Thyroid gland (tissue), 4 donors: ENCODE measurements at places on chromosomes 2 and 18. TPM values are rescaled to one million over a fixed set of nuclear protein-coding genes. Genes with fewer than 3 reads are reported as not detected.

The NYAP2 gene
- total RNA-seq = not detected

The USP37 gene
- 13.4 TPM for total RNA-seq

The TMEFF2 gene
- total RNA-seq = not detected

The CCDC68 gene
- total RNA-seq = 16.2 TPM

The CDK5R2 gene
- not detected for total RNA-seq

The SCN7A gene
- 3.0 TPM for total RNA-seq

The MC5R gene
- total RNA-seq = not detected

The RAD51AP2 gene
- 0.11 TPM for total RNA-seq

The ERFE gene
- total RNA-seq = 2.8 TPM

DNA sequence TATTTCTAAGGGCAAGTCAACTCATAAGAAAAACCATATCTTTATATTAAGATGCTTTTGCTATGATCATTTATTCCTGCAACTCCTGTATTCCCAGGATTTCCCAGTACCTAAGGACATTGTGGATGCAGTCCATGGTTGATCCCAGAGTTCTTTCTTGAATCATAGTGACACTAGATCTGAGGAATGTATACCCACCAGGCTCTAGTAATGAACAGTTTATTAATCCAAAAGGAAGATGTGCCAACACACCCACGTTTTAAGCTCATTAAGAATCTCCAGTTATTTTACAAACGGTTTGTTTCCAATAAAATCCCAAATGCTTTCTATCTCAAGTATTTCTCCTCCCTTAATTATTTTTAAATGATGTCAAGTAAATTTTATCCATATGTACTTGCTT, 210.8 kb upstream of the ZEB2 start:
- H3K27ac ChIP-seq = no peak overlapping the region
- H3K4me1 ChIP-seq = no peaks in the 10 kb centered on the region
- DNase-seq = no peak
- H3K4me3 ChIP-seq = no peak overlapping the region

DNA sequence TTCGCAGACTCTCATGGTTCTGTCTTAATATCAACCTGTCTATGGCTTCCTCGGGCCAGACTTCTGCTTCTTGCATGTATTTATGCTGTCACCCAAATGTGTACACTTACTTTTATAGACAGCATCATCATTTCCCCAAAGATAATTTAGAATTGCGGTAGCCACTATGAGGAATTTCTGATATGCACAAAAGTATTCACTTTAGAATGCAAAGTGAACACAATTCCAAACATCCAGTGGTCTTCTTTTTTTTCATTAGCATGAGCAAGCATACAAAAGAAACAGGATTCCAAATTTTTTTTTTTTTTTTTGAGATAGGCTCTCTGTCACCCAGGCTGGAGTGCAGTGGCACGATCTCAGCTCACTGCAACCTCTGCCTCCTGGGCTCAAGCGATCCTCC, 21.0 kb upstream of the MCFD2 start:
- peaks cover 14% of the 10 kb centered on the region for H3K4me1 ChIP-seq
- no peaks in the 10 kb centered on the region for H3K27me3 ChIP-seq
- no peak for DNase-seq
- H3K27ac ChIP-seq = no peak overlapping the region
- H3K36me3 ChIP-seq = no peaks in the 10 kb centered on the region

GRCh38 chr2:189609423-189609816, 28.8 kb upstream of the SLC40A1 start:
- H3K36me3 ChIP-seq = no peaks in the 10 kb centered on the region
- no peak for DNase-seq
- H3K27me3 ChIP-seq = no peaks in the 10 kb centered on the region
- H3K4me1 ChIP-seq = peaks cover 26% of the 10 kb centered on the region
- no peak overlapping the region for H3K4me3 ChIP-seq

DNA sequence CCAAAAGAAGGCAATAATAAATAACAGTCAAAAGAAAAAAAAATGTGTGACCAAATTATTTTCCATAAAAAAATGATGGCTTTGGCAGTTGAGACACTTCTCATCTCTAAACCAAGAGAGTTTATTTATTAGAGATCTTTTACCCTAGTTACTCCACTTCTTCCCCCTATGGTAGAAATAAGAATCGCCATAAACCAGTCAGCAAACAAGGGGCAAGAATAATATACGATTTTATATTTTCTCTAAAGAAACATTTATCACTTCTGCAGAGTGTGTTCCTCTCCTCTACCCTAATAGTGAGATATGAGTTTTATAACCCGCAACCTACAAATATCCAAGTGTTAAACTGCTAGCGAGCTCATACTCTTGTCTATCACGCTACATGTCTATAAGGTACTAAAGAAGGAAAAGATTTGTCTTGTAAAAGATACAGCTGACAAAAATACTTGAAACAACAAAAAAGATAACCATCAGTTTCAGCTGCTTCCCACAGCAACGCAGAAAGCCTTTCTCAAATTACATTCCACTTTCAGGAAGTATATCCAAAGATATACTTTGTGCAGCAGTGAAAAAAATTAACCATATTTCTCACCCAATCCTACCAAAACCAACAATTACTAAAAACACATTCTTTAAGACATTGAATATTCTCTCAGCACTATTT, 2.3 kb downstream of the RNF103 start:
- DNase-seq = no peak
- H3K27me3 ChIP-seq = no peaks in the 10 kb centered on the region
- H3K27ac ChIP-seq = no peak overlapping the region
- H3K36me3 ChIP-seq = peaks cover 14% of the 10 kb centered on the region
- H3K4me3 ChIP-seq = peak overlapping the region; percentile 83
- peaks cover 12% of the 10 kb centered on the region for H3K4me1 ChIP-seq

DNA sequence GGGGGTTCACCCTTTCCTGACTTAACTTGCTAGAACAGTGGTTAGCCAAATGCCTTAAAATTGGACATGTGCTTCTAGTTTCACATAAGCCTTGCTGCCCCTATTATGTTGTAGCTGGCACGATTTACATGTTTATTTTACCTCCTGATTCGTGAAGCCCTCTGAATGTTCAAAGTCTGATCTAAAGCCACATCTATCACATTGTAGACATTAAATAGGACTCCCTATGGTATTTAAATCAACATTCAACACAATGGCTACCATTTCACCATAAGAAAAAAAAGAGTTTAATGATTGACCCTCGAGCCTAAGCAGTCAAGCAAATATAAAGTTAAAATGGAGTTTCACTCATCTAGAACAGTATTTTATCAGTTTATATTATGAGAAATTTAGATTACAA, 151.5 kb downstream of the GULP1 start:
- no peak overlapping the region for H3K4me3 ChIP-seq
- H3K27ac ChIP-seq = no peak overlapping the region
- no peaks in the 10 kb centered on the region for H3K4me1 ChIP-seq
- H3K27me3 ChIP-seq = no peaks in the 10 kb centered on the region

DNA sequence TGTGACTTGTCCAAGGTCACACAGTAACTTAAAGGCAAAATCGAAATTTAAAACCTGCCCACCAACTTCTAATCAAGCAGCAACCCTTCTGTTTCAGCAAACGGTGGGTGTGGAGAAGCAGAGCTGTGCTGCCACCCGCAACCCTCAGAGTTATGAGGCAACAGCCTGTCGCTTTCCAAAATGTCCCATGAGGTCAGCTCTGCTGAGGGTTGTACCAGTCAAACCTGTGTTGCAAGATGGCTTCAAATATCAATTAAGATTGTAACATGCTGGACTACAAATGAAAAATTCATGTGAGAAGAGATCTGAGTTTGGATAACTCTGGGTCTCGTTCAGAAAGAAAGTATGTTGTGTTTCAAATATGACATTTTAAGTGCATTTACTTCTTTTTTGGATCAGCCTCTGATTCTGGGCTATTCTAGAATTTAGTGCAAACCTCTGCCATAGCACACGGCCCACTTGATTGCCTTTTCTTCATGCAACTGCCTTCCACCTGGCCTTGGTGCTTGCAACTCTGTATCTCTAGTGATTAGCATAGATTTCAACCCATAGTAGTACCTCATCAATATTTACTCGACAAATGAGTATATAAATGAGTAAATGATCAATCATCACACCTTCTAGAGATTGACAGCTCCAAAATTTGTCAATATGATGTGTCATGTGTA, 69.3 kb downstream of the TIMM21 start:
- H3K27me3 ChIP-seq = no peaks in the 10 kb centered on the region
- no peak overlapping the region for H3K4me3 ChIP-seq
- H3K36me3 ChIP-seq = no peaks in the 10 kb centered on the region
- H3K27ac ChIP-seq = no peak overlapping the region
- DNase-seq = no peak

GRCh38 chr2:210004881-210005280, 2.4 kb downstream of the RPE start:
- H3K27me3 ChIP-seq = no peaks in the 10 kb centered on the region
- H3K36me3 ChIP-seq = no peaks in the 10 kb centered on the region
- peaks cover 20% of the 10 kb centered on the region for H3K4me1 ChIP-seq
- H3K4me3 ChIP-seq = no peak overlapping the region
- no peak for DNase-seq

DNA sequence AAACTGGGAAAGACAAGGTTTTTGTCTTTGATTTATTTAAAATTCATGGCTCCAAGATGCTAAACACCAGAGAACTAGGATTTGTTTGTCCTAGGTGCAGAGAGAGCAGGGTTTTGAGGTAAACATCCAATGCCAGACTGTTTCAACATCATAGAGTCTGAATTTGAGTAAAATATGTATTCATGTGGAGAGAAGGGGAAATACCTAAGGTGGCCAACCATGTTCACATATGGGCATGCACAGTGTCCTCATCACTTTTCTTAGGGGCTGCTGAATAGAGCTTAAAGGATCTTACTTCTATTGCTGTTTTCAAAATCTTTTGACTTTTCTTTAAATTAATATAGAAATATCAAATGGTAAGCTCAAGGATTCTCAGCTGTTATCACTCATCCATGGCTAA, 287.0 kb upstream of the CCDC68 start:
- H3K4me3 ChIP-seq = no peak overlapping the region
- no peaks in the 10 kb centered on the region for H3K27me3 ChIP-seq
- DNase-seq = no peak
- H3K4me1 ChIP-seq = peaks cover 35% of the 10 kb centered on the region
- H3K36me3 ChIP-seq = no peaks in the 10 kb centered on the region

DNA sequence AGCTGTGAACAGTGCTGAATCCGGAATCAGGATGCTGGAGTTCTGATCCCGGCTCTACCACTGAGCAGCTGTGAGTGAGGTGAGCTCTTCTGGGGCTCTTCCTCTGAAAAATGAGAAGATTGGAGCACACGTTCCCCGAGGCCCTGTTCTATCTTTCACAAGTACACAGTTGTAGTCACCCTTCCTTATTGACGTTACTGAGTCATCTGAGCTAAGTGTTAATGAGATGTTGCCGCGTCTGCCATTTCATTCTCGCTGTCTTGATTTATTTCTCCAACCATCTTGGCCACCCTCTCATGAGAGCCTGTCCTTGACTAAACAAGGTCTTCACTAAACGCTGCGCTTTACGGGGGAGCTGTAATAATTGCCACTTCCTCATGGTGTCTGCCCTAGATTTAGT, 31.9 kb upstream of the EFR3B start:
- no peaks in the 10 kb centered on the region for H3K4me1 ChIP-seq
- H3K27me3 ChIP-seq = no peaks in the 10 kb centered on the region
- no peak overlapping the region for H3K4me3 ChIP-seq
- H3K36me3 ChIP-seq = no peaks in the 10 kb centered on the region

DNA sequence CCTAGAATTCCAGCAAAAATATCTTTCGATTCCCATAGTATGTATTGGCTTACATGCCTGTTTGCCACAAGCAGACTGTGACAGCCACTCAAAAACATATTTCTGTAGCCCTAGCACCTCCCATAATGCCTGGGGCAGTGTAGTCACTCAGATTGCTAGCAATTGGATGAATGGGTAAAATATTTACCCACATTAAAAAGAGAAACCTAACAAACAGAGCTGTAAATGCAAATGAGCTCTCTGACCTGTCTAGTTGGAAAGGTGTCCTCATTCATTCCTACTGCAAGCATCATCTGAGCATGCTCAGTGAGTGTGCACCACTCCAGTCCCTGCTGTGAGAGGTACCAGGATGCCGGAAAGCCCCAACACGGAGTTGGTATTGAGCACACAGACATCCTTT, 234.0 kb upstream of the RAB12 start:
- peaks cover 4% of the 10 kb centered on the region for H3K4me1 ChIP-seq
- peaks cover 17% of the 10 kb centered on the region for H3K36me3 ChIP-seq
- no peak overlapping the region for H3K27ac ChIP-seq
- DNase-seq = no peak
- no peaks in the 10 kb centered on the region for H3K27me3 ChIP-seq

- H3K27ac ChIP-seq = peak overlapping the region; percentile 86
- H3K27me3 ChIP-seq = no peaks in the 10 kb centered on the region
- no peaks in the 10 kb centered on the region for H3K36me3 ChIP-seq
- DNase-seq = peak; percentile 71
- H3K4me1 ChIP-seq = peaks cover 14% of the 10 kb centered on the region
Observed at GRCh38 chr18:79965119-79965902, 868 bp downstream of the HSBP1L1 start.

GRCh38 chr2:240960309-240960970, 38.0 kb upstream of the SNED1 start:
- no peak overlapping the region for H3K4me3 ChIP-seq
- no peaks in the 10 kb centered on the region for H3K36me3 ChIP-seq
- no peak overlapping the region for H3K27ac ChIP-seq
- H3K27me3 ChIP-seq = no peaks in the 10 kb centered on the region
- peaks cover 66% of the 10 kb centered on the region for H3K4me1 ChIP-seq
- peak; percentile 80 for DNase-seq

DNA sequence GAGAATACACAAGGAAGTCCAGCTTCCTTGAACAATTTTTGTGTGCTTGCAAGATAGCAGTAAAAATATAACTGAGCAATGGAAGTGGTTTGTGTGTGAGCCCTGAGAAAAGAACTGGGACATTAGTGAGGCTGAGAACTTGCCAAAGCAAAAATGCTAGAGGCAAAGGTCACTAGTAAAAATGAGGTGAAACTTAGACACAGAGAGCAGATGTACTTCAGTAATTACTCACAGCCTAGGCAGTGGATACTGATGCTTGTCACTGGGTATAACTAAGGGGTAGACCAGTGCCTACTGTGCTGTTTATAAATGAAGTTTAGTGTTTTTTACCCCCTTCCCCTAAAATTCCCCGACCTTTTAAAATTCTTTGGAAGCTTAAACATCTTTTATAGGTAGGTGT, 450.1 kb downstream of the LPIN1 start:
- no peaks in the 10 kb centered on the region for H3K27me3 ChIP-seq
- H3K4me1 ChIP-seq = no peaks in the 10 kb centered on the region
- DNase-seq = no peak
- no peak overlapping the region for H3K27ac ChIP-seq
